Glutamatergic neuron (in vitro differentiated cells): ENCODE measurements at places on chromosomes 7 and 10. TPM values are rescaled to one million over a fixed set of nuclear protein-coding genes. Genes with fewer than 3 reads are reported as not detected.

- H3K4me3 ChIP-seq: no peak overlapping the region
- H3K4me1 ChIP-seq: peaks cover 3% of the 10 kb centered on the region
- no peak overlapping the region for H3K27ac ChIP-seq
- DNase-seq: no peak
Observed at GRCh38 chr10:8315619-8316021, 261.1 kb downstream of the GATA3 start.

DNA sequence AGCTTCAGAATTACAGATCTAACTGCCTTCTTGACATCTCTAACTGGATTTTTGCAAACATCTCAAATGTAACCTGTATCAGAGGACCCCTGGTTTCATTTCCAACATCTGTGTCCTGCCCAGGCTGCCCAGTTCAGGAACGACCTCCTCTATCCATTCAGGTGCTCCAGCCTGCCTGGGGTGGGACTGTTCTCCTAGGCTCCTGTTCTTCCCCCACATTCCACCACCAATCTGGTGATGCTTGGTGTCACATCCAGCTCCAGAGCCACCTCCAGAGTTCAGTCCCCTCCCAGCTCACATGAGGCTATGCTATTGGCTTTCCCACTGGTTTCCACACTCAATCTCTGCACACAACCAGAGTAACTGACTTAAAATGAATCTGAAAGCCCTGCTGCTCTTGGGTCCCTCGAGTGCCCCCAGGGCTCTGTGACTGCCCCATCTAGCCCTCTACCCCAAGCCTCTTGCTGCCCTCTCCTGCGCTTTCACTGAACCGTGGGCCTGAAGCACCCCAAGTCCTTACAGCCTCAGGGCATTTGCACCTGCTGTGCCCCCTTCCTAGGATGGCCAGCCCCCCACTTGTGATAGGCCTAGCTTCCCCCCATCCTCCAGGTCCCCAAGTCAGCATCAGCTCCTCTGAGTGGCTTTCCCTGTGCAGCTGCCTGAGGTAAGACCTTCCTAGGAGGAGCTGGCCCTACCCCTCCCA is 46.1 kb downstream of the PPIF start:
- H3K27me3 ChIP-seq: peaks cover 8% of the 10 kb centered on the region
- no peak overlapping the region for H3K4me3 ChIP-seq
- no peak overlapping the region for H3K27ac ChIP-seq
- no peaks in the 10 kb centered on the region for H3K36me3 ChIP-seq

DNA sequence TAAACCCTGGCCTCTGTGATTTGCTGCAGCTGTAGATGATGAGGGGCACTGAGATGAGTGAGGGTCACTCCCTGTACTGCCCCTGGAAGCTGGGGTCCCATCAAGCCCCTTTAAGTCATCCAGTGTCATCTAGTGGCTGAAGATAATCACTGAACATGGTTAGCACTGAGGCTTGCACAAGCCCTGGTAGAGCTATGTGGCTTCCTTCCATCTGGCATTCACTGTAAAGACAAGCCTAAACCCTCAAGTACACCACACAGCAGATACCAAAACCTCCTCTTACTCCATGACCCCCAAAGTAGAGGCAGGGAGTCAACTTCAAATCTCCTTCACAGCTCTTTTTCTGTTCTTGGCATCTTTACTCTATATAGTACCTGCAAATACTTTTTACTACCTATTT is 72.7 kb upstream of the MRLN start:
- H3K36me3 ChIP-seq: no peaks in the 10 kb centered on the region
- H3K27ac ChIP-seq: no peak overlapping the region
- no peak for DNase-seq
- no peaks in the 10 kb centered on the region for H3K27me3 ChIP-seq

GRCh38 chr10:129916506-129916995 is 47.5 kb downstream of the EBF3 start:
- no peak overlapping the region for H3K27ac ChIP-seq
- peaks cover 21% of the 10 kb centered on the region for H3K36me3 ChIP-seq
- peaks cover 42% of the 10 kb centered on the region for H3K27me3 ChIP-seq
- peak; percentile 17 for DNase-seq
- peak overlapping the region; percentile 64 for H3K4me3 ChIP-seq

AEBP1 gene
- 35.4 TPM for total RNA-seq

GRCh38 chr10:17375936-17376584 is 78.3 kb downstream of the ST8SIA6 start:
- no peaks in the 10 kb centered on the region for H3K36me3 ChIP-seq
- no peak overlapping the region for H3K4me3 ChIP-seq
- H3K27ac ChIP-seq: no peak overlapping the region
- no peaks in the 10 kb centered on the region for H3K4me1 ChIP-seq

DNA sequence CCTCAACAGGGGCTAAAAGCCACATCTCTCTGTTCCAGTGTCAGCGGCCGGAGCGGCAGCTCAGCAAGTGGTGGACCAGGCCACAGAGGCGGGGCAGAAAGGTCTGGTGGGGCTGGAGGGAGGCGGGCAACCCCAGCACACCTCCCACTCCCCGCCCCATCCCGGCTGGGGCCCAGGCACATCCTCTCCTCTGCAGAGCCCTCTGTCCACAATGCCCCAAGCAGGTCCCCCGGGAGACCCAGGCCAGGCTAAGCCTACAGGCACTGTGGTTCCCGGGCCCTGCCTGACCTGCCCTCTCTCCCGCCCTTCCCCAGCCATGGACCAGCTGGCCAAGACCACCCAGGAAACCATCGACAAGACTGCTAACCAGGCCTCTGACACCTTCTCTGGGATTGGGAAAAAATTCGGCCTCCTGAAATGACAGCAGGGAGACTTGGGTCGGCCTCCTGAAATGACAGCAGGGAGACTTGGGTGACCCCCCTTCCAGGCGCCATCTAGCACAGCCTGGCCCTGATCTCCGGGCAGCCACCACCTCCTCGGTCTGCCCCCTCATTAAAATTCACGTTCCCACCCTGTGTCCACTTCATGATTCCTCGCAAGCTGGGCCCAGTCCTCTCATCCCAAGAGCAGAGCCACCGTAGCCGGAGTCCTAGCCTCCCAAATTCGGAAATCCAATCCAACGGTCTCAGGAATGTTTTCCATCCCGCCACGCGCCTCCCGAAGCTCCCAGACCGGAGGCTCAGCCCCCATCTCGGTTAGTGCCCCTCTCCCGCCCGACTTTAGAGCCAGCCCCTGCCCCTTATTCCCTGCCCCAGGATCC is 2.1 kb downstream of the ADIRF start:
- no peaks in the 10 kb centered on the region for H3K36me3 ChIP-seq
- DNase-seq: peak; percentile 76
- H3K27me3 ChIP-seq: peaks cover 18% of the 10 kb centered on the region
- peaks cover 25% of the 10 kb centered on the region for H3K4me1 ChIP-seq
- peak overlapping the region; percentile 80 for H3K4me3 ChIP-seq

- DNase-seq: no peak
- H3K27ac ChIP-seq: no peak overlapping the region
- H3K36me3 ChIP-seq: no peaks in the 10 kb centered on the region
- H3K27me3 ChIP-seq: no peaks in the 10 kb centered on the region
Observed at GRCh38 chr7:108067844-108068243, 62.3 kb downstream of the LAMB4 start.

KCNIP2 gene
- 30.0 TPM for total RNA-seq

DNA sequence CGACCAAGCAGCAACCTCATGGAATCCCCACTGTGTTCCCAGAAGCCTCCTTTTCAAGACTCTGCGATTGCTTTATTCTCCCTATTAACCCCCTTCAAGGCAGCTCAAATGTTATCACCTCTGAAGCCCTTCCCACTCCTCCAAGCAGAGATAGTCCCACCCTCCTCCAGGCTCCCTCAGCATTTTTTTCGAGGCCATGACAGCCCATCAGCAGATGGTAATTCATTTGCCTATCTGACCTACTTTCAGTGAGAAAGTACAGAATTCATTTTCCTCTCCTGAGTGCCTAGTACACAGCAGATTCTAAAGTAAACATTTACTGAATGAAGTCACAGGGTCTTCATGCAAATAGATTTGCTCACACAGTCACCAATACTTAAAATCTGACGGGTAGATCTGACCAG is 47.8 kb downstream of the HERPUD2 start:
- peak overlapping the region; percentile 17 for H3K27ac ChIP-seq
- peaks cover 15% of the 10 kb centered on the region for H3K36me3 ChIP-seq
- peak overlapping the region; percentile 19 for H3K4me3 ChIP-seq
- peaks cover 13% of the 10 kb centered on the region for H3K4me1 ChIP-seq

- H3K27ac ChIP-seq: no peak overlapping the region
- H3K27me3 ChIP-seq: peaks cover 6% of the 10 kb centered on the region
- DNase-seq: no peak
- H3K4me3 ChIP-seq: no peak overlapping the region
Observed at GRCh38 chr10:129055225-129055624, 411.8 kb upstream of the MGMT start.

ATP5F1C gene
- 229 TPM for total RNA-seq

PTN gene
- total RNA-seq: 40.0 TPM

HABP2 gene
- total RNA-seq: not detected

GRCh38 chr7:130292682-130293257 is at the start of gene CPA4:
TSS of gene CPA4 (plus strand) at chr7:130293161. CDS start at chr7:130293181, 20 bp downstream.
- H3K27ac ChIP-seq: no peak within 1 kb of the TSS
- H3K4me1 ChIP-seq: no peaks in the 10 kb centered on the region
- no peak within 1 kb of the TSS for H3K4me3 ChIP-seq
- no peak for DNase-seq

UPF2 gene
- total RNA-seq: 16.4 TPM

LRRN3 gene
- total RNA-seq: 6.3 TPM

GRCh38 chr7:27123007-27123476 is 7.5 kb downstream of the HOXA4 start:
- H3K4me1 ChIP-seq: no peaks in the 10 kb centered on the region
- H3K4me3 ChIP-seq: no peak overlapping the region
- H3K27me3 ChIP-seq: peaks cover 40% of the 10 kb centered on the region
- H3K36me3 ChIP-seq: no peaks in the 10 kb centered on the region
- no peak overlapping the region for H3K27ac ChIP-seq

GRCh38 chr7:1355568-1356340 is 103.5 kb downstream of the MICALL2 start:
- H3K27ac ChIP-seq: no peak overlapping the region
- H3K4me1 ChIP-seq: peaks cover 5% of the 10 kb centered on the region
- peaks cover 5% of the 10 kb centered on the region for H3K27me3 ChIP-seq
- DNase-seq: no peak

DNA sequence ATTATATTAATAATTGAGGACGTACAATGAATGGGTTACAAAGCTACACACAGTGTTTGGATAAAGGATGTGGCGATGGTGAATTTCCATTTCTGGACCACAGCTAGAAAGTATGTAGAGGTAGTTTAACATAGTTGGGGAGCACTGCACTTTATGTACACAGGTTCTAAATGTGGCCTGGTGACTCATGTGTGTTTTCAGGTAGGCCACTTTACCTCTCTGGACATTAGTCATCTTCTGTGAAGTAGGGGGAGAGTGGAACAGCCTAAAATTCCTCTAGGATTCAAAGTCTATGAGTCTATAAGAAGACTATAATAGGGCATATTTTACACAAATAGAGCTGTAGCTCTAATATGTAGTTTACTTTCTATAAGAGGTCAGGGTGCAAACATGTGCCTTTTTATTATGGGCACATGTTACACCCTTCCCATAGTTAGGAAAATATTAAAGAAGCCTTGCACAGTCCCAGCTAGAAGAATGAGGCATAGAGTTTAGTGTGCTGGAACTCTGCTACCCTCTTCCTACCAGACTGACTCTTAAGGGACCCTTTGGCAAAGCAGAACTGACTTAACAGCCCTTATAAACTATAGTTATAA is 594.9 kb downstream of the LRMDA start:
- H3K4me1 ChIP-seq: no peaks in the 10 kb centered on the region
- no peaks in the 10 kb centered on the region for H3K27me3 ChIP-seq

XPNPEP1 gene
- total RNA-seq: 51.4 TPM

- peaks cover 9% of the 10 kb centered on the region for H3K27me3 ChIP-seq
- no peak overlapping the region for H3K27ac ChIP-seq
- no peak for DNase-seq
- no peak overlapping the region for H3K4me3 ChIP-seq
- H3K4me1 ChIP-seq: no peaks in the 10 kb centered on the region
Observed at GRCh38 chr7:4058158-4058557, 623.9 kb upstream of the FOXK1 start.

TAS2R40 gene
- not detected for total RNA-seq

- H3K27ac ChIP-seq: no peak overlapping the region
- peaks cover 7% of the 10 kb centered on the region for H3K36me3 ChIP-seq
- peaks cover 4% of the 10 kb centered on the region for H3K27me3 ChIP-seq
- H3K4me3 ChIP-seq: no peak overlapping the region
Observed at GRCh38 chr7:129529643-129530042, 27.3 kb downstream of the SMKR1 start.

DNA sequence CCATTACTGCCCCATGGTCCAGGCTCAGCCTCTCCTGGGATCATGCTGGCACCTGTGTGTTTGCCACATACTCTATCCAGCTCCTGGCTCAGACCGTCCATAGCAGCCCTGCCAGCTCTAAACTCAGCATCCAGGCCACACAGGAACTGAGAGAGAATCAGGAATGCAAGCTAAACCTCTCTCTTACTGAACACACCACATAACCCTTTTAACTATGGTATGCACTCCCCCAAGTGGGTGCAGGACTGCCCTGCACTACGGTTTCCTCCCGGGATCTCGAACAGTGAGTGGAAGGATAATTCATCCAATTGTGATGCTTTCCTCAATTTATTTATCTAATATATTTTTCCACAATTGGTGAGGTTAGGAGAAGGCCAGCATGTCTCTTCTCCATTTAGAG is 17.1 kb upstream of the ZNF800 start:
- H3K27ac ChIP-seq: no peak overlapping the region
- no peak for DNase-seq
- no peaks in the 10 kb centered on the region for H3K36me3 ChIP-seq
- no peak overlapping the region for H3K4me3 ChIP-seq
- H3K27me3 ChIP-seq: no peaks in the 10 kb centered on the region

GRCh38 chr7:81073931-81074251 is 155.0 kb upstream of the SEMA3C start:
- H3K36me3 ChIP-seq: peaks cover 11% of the 10 kb centered on the region
- no peak overlapping the region for H3K27ac ChIP-seq
- no peak for DNase-seq
- no peaks in the 10 kb centered on the region for H3K27me3 ChIP-seq
- no peak overlapping the region for H3K4me3 ChIP-seq

LRRC17 gene
- total RNA-seq: 0.34 TPM

DNA sequence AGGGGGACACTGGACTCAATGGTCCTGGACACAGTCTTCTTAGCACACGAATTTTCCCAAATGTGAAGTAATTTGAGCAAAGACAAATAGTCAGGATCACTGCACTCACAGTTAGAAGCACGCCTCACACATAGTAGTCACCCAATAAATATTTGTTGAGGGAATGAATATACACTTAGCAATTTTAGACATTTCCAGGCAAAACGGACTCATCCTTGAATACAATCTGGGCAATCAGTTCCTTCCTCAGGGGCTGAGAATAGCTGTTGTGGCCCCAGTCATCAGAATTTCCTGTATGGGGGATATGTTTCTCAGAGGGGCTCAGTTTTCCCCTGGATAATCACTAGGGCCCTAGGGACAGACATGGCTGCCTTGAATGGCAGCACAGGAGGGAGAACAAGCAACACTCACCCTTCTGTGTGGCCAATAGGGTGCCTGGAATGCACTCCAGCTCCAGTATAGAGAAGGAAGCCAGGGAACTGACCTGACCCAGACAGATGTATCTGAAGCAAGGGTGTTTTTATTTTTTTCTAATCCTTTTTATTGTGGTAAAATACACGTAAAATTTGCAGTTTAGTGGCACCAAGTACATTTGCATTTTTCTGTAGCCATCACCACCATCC is 282.7 kb upstream of the ZNF32 start:
- no peaks in the 10 kb centered on the region for H3K4me1 ChIP-seq
- DNase-seq: no peak
- no peak overlapping the region for H3K27ac ChIP-seq
- peaks cover 5% of the 10 kb centered on the region for H3K27me3 ChIP-seq

- peaks cover 30% of the 10 kb centered on the region for H3K4me1 ChIP-seq
- peaks cover 34% of the 10 kb centered on the region for H3K27me3 ChIP-seq
- DNase-seq: no peak
- H3K4me3 ChIP-seq: no peak overlapping the region
Observed at GRCh38 chr7:47539398-47540052, 42.4 kb downstream of the TNS3 start.

CTAGE4 gene
- 0.17 TPM for total RNA-seq
